PC-9 (cell line): ENCODE measurements at places on chromosomes 1 and 21.

DNA sequence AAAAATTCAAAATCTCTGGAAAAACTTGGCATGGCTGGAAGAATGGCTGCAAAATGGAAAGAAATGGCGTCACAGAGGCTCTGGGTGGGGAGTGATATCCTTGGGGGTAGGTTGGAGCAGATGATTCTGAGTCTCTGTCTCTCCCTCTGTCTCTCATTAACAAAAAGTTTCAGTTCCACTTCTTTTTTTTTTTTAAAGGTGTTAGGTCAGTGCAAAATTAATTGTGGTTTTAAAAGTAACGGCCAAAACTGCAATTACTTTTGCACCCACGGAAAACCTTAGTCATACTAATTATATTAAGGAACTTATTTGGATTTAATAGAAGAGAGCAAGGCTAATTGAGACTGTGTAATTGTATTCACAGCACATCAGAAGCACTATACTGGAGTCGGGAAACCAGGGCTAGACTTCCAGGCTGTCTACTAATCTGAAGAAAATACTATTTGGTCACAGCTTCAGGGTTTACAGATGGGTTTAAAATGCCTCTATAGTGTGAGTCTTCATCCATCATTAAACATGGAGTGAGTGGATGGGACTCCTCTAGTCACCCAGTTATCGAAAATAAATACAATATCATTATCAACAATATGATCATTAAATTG, 289.1 kb upstream of the PLD5 start:
- DNase-seq = no peak

GRCh38 chr1:23848673-23849616, 19.1 kb downstream of the FUCA1 start:
- DNase-seq = no peak

DNA sequence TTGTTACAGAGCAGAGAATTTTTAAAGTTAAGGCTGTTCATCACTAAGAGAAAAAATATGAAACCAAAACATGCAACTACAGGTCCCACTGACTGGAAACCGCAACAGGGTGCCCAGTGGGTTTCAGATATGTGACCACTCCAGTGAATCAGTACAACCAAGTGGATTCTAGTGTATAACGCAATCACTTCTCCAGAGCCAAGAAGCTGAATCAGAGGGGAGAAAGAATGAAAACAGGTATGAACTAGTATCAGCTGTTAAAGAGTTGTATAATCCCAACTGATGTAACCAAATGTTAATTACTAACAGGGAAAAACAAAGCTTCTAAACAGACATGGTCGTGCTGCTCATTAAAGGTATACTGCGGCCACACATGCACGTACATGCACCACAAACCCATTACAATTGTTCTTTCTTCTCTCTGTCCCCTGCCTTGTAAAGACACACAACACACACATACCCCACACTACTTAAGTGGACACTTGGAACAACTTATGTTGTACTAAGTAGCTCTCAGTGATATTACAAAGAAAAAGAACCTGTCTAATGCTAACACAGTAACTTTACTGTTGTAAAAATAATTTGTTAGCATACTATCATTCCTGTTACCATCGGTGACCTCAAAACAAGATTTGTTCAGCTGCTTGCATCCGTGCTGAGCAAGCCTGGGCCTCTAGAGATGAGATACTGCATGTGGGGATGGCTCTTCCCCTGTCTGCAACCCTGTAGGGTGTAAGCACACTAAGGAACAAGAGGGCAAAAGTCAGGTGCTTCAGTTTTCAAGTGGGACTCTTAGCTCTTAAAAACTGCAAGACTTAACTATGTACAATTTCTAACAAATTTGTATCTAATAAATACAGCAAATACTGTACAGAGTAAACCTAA, 74.2 kb downstream of the PTPN14 start:
- no peak for DNase-seq

- no peak for DNase-seq
These were observed 388.6 kb downstream of the MATN1 start for GRCh38 chr1:30334767-30335166.

DNA sequence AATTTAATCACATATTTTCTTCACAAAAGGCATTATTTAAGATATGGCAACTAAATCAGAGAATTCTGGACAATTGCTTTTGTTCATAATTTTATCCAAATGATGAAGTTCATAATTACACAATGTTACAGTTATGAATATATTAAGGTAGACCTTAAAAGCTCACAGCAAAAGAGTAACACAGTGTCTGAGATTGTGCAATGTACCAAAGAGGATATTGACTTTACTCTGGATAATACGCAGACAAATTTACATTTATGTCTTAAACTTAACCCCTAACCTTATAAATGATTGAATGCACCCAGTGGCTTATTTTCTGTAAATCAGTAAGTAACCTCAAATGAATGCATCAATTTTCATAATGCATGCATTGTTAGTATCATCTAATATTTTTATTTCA, 216.2 kb upstream of the SAMSN1 start:
- no peak for DNase-seq

- no peak for DNase-seq
These were observed 31.4 kb downstream of the GNG12 start for GRCh38 chr1:67801903-67802302.
